ENCODE measurements at places on chromosomes 3 and 15.

- no peak for DNase-seq
Measured at GRCh38 chr3:162170581-162170980, 674.0 kb downstream of the OTOL1 start.

DNA sequence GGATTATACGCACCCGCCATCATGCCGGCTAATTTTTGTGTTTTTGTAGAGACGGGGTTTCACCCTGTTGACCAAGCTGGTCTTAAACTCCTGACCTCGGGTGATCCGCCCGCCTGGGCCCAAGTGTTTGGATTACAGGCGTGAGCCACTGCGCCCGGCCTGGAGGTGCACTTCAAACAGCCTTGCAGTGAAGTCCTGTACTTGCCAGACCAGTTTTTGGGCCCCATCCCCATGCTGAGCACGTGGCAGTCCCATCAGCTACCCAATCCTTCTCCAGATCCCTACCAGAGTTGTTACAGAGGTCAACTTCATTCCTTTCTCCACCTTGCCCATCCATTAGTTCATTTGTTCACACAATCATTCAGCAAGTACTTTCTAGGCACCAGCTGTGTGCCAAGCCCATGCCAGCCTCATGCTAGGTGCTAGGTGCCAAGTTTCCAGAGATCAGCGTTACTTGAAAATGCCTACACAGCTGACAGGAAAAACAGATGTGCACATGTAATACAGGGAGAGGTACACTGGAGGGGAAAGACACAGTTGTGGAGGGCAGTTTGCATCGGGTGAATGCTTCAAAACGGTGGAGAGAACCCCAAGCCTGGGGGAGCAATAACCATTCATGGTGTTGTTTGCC is 2.2 kb downstream of the DNAH1 start:
- no peak for DNase-seq

- DNase-seq: no peak
Measured at GRCh38 chr15:31279221-31280045, 47.2 kb upstream of the KLF13 start.

DNA sequence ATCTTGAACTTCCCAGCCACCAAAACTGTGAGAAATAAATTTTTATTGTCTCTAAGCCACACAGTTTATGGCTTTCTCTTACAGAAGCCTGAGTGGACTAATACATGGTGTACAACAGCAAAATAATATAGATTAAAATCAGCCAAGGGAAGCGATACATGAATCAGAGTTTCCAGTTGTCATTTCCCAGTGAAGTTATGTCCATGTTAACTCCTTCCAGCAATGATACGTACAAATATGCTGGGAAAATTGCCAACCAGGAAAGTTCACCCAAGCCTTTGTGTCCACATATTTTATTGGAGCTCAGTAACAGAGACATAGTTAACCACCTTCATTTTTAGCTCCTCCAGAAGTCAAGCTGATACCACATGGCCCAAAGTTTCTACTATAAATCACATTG is 280.9 kb upstream of the KCNMB2 start:
- no peak for DNase-seq
